Activated naive CD4-positive, alpha-beta T cell treated with anti-CD3 and anti-CD28 coated beads, Interleukin-2, amount 50 U/mL, for 72 hours (primary cell): ENCODE measurements at places on chromosomes 3 and 15.

GRCh38 chr15:80588801-80589200 is 106.3 kb upstream of the ABHD17C start:
- DNase-seq, result no peak

DNA sequence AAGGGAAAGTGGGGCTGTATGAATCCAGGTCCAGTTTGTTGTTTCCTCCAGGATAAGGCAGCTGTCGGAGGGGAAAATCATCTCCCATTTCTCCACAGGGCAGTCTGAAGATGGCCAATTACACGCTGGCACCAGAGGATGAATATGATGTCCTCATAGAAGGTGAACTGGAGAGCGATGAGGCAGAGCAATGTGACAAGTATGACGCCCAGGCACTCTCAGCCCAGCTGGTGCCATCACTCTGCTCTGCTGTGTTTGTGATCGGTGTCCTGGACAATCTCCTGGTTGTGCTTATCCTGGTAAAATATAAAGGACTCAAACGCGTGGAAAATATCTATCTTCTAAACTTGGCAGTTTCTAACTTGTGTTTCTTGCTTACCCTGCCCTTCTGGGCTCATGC is 911 bp downstream of the CCRL2 start:
- no peak for DNase-seq

DNA sequence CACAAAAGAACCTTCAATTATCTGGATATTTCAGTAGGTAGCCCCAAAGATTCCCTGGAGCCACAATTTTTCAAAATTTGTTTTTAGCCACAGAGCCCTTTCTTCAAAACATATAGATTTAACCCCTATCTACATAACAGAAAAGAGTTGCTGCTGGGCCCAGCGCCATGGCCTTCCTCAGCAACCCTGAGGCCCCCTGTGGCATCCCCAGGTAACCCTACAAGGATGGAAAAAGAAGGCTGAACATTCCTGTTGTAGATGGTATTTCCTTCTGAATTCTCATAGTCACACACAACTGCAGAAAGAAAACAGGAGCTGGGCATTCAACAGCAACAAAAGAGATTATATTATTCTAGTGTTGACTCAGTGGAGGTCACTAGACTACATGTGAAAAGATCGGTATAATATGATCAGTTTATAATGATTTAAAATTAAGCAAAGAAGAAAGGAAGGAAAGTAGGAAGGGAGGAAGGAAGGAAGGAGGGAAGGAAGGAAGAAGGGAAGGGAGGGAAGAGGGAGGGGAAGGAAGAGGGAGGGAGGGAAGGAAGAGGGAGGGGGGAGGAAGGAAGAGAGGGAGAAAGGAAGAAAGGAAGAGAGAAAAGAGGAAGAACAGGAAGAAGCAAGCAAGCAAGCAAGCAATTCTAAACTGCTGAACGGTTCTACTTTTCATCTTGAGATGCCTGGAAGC is 342.5 kb upstream of the NR2F2 start:
- DNase-seq, result no peak

DNA sequence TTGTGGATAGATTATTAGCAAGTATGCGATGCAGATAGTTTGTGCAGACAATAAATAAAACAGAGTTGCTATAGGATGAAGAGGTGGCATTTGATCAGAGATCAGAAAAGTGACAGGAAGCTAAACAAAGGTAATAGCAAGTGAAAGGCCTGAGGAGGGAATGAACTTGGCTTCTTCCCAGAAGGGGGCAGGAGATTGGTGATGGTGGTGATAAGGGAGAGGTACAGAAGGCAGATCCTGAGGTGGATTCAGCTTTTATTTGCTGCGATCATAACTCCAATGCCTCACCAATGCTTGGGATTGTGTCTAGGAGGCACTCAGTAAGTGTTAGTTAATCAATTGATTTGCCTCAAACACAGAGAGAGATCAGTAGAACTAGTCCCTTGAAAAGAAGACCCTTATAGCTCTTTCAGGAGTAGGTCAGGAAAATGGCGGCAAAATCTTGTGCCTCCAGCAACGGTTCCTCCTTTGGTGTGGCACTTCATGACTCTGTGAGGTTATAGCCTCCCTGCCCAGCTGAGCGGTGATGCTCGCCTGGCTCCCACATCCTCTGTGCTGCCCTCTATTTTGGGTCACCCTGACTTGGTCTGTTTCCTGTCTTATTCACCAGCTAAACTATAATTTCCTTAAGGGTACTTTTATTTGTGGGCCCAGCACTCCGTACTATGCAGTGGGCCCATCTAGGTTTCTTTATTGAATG is 37.5 kb downstream of the TGFBR2 start:
- peak; percentile 54 for DNase-seq

DNA sequence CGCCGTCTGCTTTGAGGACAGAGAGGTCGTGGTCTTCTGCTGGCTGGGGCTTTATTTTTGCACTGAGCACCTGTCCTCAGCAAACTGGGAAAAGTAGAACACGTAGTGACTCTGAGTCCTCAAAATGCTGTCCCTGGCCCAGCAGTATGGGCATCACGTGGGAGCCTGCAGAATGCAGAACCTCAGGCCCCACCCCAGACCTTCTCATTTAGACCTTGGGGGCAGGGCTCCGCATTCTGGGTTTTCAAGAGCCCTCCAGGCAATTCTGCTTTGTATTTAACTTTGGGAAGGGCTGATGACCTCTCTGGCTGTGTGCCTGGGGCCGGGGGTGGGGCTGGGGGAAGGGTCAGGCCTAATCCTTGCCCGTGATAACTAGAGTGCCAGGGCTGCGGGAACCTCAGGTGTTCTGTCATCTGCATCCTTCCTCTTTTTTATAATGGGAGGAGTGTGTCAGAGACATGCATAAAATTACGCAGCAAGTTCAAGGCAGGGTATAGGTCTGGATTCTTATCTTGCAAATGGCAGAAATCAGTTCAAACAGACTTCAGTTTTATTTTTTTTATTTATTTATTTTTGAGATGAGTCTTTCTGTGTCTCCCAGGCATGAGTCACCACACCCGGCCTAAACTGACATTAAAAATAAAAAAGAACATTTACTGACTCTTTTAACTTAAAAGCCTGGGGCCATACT is 11.1 kb downstream of the SLC6A6 start:
- DNase-seq, result no peak

- no peak for DNase-seq
These were observed 486.0 kb upstream of the AGTR1 start for GRCh38 chr3:148211725-148212124.

GRCh38 chr3:170852324-170852723 is 17.7 kb downstream of the RPL22L1 start:
- DNase-seq, result no peak
